ENCODE measurements at places on chromosomes 6 and 20. TPM values are rescaled to one million over a fixed set of nuclear protein-coding genes. Genes with fewer than 3 reads are reported as not detected.

The SCRT2 gene
- 0.08 TPM for polyA plus RNA-seq

The LAMA5 gene
- 116 TPM for polyA plus RNA-seq

The ZSWIM1 gene
- polyA plus RNA-seq, result 14.2 TPM

The C20orf202 gene
- polyA plus RNA-seq, result 0.57 TPM

The SLC17A3 gene
- polyA plus RNA-seq, result 1.2 TPM

The CLVS2 gene
- 0.28 TPM for polyA plus RNA-seq

The RAET1E gene
- polyA plus RNA-seq, result 0.72 TPM

The C4A gene
- polyA plus RNA-seq, result 16.1 TPM

The SIRPD gene
- polyA plus RNA-seq, result not detected

The RNF182 gene
- 2.9 TPM for polyA plus RNA-seq

The HTR1E gene
- polyA plus RNA-seq, result 0.64 TPM

The ID4 gene
- polyA plus RNA-seq, result 156 TPM

The OR2H2 gene
- polyA plus RNA-seq, result 0.22 TPM

The FAXC gene
- 4.7 TPM for polyA plus RNA-seq

The HLA-A gene
- polyA plus RNA-seq, result 262 TPM

The GHRH gene
- not detected for polyA plus RNA-seq

The AVP gene
- 0.31 TPM for polyA plus RNA-seq

The EPPIN gene
- 0.65 TPM for polyA plus RNA-seq

The GGTLC1 gene
- not detected for polyA plus RNA-seq

The TXNDC5 gene
- polyA plus RNA-seq, result 88.5 TPM

The FAM217A gene
- 0.67 TPM for polyA plus RNA-seq

Measured in left renal cortex interstitium (tissue), 4 donors.